Lung microvascular endothelial cell (primary cell): ENCODE measurements at places on chromosomes 7 and 10. TPM values are rescaled to one million over a fixed set of nuclear protein-coding genes. Genes with fewer than 3 reads are reported as not detected.

Gene ABCC2
- 0.44 and 0.60 TPM in 2 replicates for total RNA-seq

Gene ARMH3
- 4.1 and 4.8 TPM in 2 replicates for total RNA-seq

Gene MYH16
- 0.22 TPM in 1 of 2 replicates, not detected in the other for total RNA-seq

DNA sequence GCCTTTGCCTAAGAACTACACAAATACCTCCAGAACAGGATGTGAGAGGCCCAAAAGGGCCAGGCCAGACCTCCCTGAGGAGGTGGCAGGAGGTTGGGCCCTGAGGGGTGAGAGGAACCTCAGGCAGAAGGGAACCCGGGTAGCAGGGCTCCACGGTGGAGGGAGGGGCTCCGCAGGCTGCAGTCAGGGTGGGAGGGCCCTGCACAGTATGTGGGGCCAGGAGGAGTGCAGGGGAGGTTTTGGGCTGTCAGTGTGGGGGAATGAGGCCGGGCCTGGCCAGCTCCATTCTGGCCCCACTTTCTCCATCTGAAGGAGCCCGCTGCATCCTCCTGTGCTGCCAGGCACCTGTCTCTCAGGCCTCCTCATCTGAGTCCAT lies 25.9 kb downstream of the DNAJB12 start:
- DNase-seq: no peak

- DNase-seq: no peak
Measured at GRCh38 chr7:14754631-14755030, 147.9 kb downstream of the DGKB start.

- DNase-seq: no peak
Measured at GRCh38 chr7:110358028-110358427, 732.9 kb upstream of the LRRN3 start.

GRCh38 chr10:17682236-17682946 lies 38.4 kb downstream of the STAM start:
- DNase-seq: peak; percentile 61

DNA sequence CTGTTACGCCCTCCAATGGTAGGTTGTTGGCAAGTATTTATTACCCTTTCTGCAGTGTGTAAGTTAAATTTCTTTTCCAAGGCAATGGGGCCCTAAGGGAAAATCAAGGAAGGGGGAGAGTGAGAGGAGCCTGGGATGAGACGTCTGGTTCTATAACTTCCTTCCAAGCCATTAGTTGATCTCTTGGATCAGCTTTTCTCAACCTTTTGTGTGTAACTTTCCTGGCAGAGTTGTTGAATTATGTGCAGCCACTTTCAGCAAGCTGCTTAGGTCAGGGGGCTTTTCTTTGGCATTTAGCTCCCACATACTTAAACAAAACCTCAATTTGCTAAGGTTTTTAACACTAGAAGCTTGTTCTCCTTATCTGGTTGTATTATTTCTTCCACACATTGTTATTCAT lies 127.1 kb downstream of the NXPH1 start:
- no peak for DNase-seq

GRCh38 chr7:22666732-22667131 lies 60.3 kb upstream of the IL6 start:
- peak; percentile 81 for DNase-seq
